ENCODE measurements at places on chromosomes 7 and 10. TPM values are rescaled to one million over a fixed set of nuclear protein-coding genes. Genes with fewer than 3 reads are reported as not detected.

- no peak for DNase-seq
Measured at GRCh38 chr10:130263289-130263688, 127.1 kb downstream of the GLRX3 start.

- DNase-seq, result no peak
Measured at GRCh38 chr7:39826166-39826565, 123.9 kb upstream of the CDK13 start.

- no peak for DNase-seq
Measured at GRCh38 chr7:100369105-100369504, 4.2 kb upstream of the PILRA start.

The C10orf88 gene
- total RNA-seq, result 11.0 TPM

The CXCL12 gene
- 5.4 TPM for total RNA-seq

The OR2A1 gene
- 0.05 TPM for total RNA-seq

DNA sequence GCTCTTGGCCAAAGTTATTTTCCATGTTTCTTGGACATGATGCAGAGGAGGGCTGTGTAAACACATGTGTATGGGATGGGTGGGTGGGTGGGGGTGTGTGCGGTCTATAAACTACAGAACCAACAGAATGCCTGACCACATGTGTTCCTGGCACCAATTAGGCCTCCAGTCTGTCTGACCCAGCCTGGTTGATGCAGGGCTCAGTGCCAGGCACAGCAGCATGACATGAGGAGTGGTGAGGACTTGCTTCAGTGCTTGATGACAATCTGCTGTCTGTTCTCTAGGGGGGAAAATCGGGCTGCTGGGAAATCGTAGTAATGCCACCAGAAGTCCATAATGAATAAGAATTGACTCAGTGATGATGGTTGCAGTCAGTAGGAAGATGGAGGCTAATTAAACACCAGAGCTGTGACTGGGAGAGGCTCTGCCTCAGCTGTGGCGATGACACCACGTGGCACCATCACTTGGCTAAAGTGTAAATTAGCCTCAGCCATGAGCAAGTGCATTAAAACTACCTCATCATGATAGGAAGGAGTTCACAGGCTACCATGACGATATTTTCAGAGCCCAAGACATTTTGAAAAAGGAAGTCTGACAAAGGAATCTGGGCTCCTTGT is 260.1 kb upstream of the PODXL start:
- DNase-seq, result no peak

DNA sequence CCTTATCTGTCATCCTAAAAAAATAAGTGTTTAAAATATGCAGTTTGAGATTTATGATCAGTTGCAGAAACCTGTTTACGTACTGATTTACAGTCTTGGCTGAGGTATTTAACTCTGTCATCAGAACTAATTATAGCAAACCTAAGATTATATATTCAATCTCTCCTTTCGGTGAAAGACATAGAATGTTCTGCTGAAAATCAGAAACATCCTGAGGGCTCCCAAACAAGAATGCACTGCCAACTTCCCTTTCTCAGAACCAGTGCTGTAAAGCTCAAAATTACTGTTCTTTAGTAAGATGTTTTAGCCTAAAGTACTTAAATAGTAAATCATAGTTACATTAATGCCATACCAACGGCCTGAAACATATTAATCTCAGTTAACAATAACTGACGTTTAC is 34.3 kb downstream of the FAM204A start:
- no peak for DNase-seq

The FAM25C gene
- not detected for total RNA-seq

- DNase-seq, result peak; percentile 40
Measured at GRCh38 chr10:26199841-26200240, 16.7 kb upstream of the GAD2 start.

The SEMA3C gene
- total RNA-seq, result 349 TPM

DNA sequence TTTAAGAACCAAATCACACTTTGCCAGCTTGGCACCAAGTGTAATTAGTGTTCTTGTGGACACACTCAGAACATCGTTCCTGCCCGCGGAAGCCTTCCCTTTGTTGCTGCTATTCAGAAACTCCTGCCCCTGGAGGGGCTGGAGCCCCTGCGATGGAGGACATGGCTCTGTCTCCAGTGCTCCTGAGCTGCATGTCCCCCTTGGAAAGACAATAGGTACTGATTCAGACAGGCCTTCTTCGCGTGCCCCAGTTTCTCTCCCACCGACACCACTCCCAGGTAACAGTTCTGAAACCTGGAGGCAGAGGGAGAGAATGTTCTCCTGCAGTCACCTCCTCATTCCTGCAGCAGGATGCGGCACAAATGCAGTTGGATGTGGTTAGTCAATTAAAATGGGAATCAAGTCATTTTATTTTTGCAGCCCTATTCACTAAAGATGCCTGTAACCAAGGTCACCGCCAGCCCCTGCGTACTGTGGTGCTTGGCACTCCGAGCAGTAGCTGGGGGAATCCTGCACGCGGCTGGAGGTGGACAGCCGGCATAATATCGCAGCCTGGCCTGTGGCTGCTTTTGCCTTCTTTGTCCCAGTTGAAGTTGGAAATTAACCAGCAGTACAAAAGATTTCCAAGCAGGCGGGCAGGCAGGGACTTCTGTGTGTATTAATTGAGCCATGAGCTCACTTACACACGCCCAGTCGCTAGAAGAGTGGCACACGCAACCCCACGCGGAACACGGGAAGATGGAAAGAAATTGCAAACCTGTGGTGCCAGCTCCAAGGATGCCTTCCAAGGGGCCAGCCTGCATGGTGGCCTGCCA is 205.7 kb downstream of the EBF3 start:
- no peak for DNase-seq

DNA sequence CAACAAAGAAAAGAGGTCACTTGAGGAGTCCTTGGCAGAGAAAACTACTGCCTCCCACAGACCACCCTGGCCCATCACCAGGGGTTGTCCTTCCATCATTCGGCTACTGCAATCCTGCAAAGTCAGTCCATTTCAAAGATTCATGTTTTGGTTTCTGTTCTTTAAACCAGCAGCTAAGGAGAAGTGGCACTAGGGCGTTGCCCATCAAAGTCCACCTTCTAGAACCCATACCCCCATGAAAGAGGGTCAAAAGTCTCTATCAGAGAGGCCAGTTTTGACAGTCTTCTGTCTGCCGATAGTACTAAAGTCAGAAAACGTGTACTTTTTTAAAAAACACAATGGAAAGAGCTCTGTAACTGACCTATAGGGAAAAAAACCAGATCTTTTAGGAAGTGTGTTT is 14.4 kb downstream of the CCDC6 start:
- DNase-seq, result no peak

- DNase-seq, result no peak
Measured at GRCh38 chr7:93835702-93836101, 54.9 kb downstream of the TFPI2 start.

The PRPF18 gene
- 41.0 TPM for total RNA-seq

DNA sequence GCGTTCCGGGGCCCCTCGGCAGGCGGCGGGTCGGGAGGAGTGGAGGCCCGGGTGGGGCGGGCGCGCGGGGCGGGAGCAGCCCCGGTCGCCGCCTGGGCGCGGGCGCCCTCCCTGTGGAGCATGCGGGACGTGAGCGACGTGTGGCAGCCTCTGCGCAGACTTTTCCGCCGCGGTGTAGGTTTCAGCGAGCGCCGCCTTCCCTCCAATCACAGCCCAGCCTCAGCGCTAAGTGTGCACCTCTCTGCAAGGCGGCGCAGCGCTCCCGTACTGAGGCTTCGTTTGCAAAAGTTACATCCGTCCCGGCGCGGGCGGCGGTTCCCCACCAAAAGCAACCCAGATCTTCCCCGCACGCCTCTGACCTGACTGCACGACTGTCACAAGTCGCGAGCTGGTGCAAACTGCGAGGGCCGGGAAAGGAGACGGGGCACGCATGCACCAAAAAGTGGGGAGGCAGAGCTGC is 1.2 kb upstream of the PFKFB3 start:
- peak; percentile 45 for DNase-seq

DNA sequence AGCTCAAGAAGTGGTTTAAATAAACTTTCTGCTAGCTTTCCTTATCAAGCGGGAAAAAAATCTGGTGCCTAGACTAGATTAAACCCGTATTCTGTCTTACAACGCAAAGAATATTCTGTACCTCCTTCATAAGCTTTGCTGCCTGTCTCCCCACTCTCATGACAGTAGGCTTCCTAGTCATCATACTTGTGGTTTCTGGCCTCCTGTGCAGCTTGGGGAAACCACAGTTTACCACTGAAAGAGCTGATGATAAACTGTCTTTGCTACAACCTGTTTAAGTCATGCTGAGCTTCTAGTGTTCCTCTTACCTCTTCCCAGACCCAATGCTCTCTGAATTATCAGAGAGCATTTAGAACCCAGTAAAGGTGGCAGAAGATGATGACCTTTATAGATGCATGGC is 55.0 kb downstream of the PODXL start:
- DNase-seq, result peak; percentile 77

GRCh38 chr7:151342811-151343210 is 1.2 kb downstream of the NUB1 start:
- no peak for DNase-seq

DNA sequence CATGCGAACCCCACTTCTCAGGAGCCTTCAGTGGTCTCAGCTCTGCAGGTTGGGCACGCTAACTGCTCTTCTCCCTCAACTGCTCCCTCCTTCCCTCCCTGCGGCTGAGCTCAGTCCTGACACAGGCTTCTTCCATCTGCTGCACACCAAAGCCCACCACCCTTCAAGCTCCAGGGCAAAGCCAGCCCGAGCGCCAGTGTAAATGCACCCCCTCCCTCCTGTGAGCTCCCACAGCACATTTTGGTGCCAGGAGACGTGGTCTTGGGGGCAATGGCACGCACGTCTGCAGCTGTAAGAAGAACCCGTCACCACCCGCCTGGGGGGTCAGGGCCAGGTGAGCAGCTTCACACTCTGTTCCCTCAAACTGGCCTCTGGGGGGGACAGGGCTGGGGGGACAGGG is 15.9 kb downstream of the VIPR2 start:
- DNase-seq, result no peak

The SVOPL gene
- 0.05 TPM for total RNA-seq

- DNase-seq, result no peak
Measured at GRCh38 chr10:91536733-91537132, 96.1 kb downstream of the PPP1R3C start.

All from renal cortical epithelial cell (primary cell).